NCI-H748 treated with DMSO at 0.1 percent for 48 hours (cell line): ENCODE measurements at places on chromosomes 7 and 10.

- DNase-seq: no peak
Observed at GRCh38 chr7:16563281-16564022, 36.8 kb downstream of the LRRC72 start.

- no peak for DNase-seq
Observed at GRCh38 chr10:50972591-50972990, 87.2 kb upstream of the A1CF start.

GRCh38 chr10:8283986-8284385, 229.5 kb downstream of the GATA3 start:
- DNase-seq: no peak

DNA sequence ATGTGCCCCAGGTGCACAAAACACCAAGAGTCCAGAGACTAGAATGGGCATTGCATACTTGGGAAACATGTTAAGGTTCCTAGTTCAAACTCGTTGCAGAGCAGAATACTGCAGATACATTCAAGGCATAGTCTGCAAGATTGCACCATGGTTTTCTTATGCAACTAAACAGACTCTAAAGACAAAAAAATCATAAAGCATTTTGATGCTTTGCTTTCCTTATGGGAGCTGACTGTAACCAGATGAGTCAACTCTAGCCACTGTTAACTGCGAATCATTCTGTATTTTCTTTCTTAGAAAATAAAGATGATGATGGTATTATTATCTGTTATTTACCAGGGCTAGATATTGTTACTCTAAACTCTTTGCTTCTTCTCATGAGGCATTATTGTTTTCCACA, 19.7 kb downstream of the TRUB1 start:
- DNase-seq: no peak

GRCh38 chr7:133484086-133484485, 231.2 kb downstream of the EXOC4 start:
- DNase-seq: no peak

- no peak for DNase-seq
Observed at GRCh38 chr10:122259075-122259466, 12.0 kb upstream of the BTBD16 start.

GRCh38 chr7:155355745-155356144, 58.1 kb downstream of the INSIG1 start:
- DNase-seq: no peak

GRCh38 chr7:141649865-141650634, 51.9 kb downstream of the DENND11 start:
- DNase-seq: peak; percentile 47

DNA sequence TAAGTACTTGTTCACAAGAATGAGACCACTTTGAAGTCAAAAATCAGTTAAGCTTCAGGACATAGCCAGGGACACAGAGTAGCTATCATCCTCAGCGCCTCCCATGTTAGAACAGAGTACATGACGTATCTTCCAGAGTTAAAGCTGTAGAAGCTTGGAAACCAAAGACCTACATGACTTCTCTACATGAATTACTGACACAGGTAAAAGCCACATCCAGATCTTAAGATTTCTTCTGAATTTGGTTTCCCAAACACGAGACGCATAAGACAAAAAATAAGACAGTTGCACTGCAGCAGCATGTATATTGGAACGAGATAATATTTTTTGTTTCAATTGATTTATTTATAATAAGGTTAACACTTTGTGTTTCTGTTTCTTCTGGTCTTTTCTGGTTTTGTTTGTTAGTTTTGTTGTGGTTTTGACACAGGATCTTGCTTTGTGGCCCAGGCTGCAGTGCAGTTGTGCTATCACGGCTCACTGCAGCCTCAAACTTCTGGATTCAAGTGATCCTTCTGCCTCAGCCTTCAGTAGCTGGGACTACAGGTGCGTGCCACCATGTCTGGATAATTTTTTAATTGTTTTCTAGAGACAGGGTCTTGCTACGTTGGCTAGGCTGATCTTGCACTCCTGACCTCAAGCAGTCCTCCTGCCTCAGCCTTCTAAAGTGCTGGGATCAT, 10.2 kb upstream of the EPC1 start:
- no peak for DNase-seq

- no peak for DNase-seq
Observed at GRCh38 chr10:525565-526315, 163.7 kb downstream of the DIP2C start.

- no peak for DNase-seq
Observed at GRCh38 chr7:94228223-94228622, 166.5 kb upstream of the COL1A2 start.

GRCh38 chr10:26336979-26337378, 101.2 kb upstream of the APBB1IP start:
- no peak for DNase-seq

DNA sequence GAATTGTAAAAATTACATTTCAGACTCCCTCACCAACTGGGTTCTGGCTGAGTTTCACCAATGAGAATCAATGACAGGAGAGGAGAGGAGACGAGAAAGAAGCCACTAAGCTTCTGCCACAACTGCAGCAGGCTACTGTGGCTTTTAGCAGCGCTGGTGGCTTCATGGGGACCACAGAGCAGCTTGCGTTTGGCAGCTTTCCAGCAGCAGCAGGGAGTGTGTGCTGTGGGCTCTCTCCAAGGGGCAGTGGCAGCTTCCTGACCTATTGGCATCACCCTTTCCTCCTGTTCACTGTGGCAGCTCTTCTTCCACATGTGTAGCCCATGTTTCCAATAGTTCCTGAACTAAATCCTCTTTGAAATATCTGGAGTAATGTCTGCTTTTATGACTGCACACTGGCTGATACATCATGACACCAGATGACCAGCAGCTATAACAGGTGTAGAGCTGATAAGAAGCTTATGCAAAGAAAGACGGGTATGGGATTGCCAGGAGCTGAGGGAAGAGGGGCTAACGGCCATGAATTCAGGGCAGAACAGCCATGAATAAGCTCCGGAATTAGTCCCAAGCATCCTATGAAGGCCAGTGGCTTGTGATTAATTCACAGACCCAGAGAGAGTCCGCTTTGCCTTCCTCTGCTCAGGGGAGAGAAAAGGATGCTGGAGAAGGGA, 46.8 kb downstream of the KCNH2 start:
- no peak for DNase-seq

DNA sequence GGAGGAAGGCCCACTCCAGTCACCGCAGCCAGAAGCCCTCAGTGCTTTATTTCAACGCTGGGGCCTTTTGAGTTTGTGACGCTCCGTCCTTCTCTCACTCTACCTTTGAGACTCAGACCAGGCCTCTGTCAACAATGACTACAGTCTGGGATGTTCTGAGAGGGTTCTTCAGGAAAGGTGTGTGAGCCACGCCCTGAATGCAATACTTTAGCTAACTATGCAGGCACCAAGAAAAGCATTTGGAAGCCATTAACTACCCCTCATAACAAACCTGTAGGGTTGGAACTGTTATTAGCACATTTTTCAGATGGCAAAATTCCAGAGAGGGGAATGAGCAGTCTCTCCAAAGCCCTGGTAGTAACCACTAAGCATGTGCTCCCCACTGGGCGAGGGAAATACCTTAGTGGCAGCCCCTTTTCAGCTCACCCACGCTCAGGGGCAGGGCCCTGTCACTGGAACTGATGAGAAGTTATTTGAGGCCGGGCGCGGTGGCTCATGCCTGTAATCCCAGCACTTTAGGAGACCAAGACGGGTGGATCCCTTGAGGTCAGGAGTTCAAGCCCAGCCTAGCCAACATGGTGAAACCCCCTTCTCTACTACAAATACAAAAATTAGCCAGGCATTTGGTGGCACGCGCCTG, 5.7 kb upstream of the ARPC1B start:
- no peak for DNase-seq

DNA sequence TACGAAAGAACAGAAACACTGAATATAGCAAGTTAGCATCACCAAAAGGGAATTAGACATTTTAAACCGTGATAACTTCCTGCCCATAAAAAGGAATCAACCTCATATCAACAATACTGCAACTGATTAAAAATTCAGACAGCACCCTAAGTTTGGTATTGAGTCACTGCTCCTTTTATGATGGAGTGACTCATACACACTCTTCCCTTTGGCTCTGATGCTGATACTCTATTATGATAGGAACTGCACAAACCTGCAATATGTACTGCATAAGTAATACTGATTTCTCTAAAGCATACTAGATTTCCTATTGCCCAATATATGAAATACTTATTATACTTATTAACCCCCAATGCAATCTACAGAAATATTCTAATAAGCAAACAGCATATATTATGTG, 118.7 kb downstream of the PARD3 start:
- DNase-seq: no peak

DNA sequence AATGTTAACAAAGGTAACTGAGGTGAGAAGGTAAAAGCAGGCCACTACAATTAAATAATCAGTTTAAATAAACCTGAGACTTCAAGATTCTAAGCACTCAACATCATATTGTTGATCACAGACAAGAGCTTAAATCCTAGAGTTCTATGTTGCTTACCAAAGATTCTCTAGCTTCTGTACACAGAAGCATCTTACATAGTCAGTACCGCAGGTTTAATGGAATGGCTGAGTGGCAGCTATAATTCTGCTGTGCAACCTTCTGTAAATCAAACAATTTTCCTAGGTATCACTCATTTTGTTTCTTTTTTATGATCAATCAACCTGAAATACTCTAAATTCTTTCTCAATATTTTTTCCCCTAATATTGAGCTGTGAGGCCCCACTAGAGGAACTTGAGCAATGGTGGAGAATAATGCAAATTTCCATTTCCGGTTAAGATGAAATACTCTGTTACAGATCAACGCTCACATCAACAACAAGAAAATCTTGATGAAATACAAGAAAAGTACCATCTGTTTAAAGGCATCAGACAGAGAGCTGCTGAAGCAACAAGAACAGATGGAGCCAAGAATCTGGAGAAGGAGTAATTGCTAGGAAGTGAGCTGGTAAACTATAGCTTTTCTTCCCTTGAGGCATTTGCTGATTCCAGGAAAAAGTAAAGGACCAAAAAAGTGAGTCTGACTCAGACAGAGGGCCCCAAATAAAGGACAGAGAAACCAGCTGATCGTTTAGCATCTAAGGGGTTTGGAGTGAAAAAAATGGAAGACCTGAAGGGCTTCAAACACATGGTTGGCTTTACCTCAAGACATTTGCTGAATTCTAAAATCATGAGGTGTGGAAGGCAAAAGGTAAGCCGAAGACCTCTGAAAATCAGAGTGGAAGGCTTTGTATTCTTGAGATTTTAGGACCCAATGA, 22.6 kb downstream of the PNPLA8 start:
- no peak for DNase-seq

GRCh38 chr10:116771101-116771958, 29.0 kb upstream of the HSPA12A start:
- DNase-seq: no peak

GRCh38 chr10:127243490-127244272, 47.3 kb upstream of the INSYN2A start:
- DNase-seq: no peak

GRCh38 chr7:22333680-22334141, 23.2 kb downstream of the RAPGEF5 start:
- DNase-seq: peak; percentile 49

DNA sequence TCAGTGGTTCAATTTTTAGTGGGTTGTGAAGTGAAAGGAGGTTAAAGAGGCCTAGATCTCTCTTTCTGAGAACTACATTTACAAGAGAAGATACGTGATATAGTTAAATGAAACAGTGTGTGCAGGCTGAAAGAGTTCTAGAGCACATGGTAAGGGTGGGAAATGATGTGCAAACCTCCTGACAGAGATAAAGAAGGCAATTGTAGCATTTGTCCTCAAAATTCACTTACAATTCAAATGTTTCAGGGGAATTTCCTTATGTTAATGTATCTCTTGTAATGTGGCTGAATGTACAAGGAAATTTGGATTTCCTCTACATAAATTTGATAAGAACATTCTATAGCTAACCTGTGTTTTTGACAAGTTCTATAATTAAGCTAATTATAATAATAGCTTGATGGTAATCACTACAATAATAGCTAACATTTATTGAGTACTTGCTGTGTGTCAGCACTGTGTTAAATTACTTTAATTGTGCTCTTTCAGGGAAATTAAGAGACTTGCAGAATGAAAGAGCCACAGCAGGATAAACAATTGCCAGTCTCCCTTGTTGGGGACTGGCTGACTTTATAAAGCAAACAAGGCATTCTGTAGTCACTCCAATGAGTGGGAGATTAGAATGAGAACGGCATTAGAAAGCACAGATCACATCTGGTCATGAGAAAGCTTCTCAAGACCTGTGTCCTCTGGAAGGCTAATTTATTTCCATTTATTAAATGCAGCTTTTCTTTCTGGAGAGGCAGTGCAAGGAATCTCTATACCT, 139.7 kb upstream of the TMEM72 start:
- DNase-seq: peak; percentile 75

GRCh38 chr10:60170250-60170649, 219.4 kb downstream of the ANK3 start:
- no peak for DNase-seq

DNA sequence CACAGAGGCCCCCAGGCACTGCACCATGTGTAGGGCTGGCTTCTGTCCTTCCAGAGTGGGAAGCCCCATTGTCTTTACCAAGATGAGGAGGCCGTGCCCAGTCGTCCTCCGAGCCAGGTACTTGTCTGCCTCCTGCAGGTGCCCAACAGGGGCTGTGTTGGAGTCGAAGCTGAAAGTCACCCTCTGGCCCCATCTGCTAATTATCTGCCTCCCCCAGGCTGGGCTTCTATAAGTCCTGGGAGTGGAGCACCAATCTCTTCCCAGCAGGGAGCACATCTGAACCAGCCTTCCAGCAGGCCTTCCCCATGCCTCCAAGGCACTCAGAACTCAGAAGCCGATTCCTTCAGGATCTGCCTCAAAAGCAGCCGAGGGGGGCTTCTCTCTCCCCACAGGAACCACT, 11.6 kb upstream of the CHST15 start:
- no peak for DNase-seq

GRCh38 chr10:93030409-93030808, 30.2 kb upstream of the CYP26C1 start:
- DNase-seq: no peak

GRCh38 chr10:93481637-93482144, 443 bp downstream of the MYOF start:
- DNase-seq: no peak

- no peak for DNase-seq
Observed at GRCh38 chr7:35967366-35968139, 166.7 kb downstream of the SEPTIN7 start.

- DNase-seq: no peak
Observed at GRCh38 chr10:97584798-97585438, 729 bp downstream of the HOGA1 start.

DNA sequence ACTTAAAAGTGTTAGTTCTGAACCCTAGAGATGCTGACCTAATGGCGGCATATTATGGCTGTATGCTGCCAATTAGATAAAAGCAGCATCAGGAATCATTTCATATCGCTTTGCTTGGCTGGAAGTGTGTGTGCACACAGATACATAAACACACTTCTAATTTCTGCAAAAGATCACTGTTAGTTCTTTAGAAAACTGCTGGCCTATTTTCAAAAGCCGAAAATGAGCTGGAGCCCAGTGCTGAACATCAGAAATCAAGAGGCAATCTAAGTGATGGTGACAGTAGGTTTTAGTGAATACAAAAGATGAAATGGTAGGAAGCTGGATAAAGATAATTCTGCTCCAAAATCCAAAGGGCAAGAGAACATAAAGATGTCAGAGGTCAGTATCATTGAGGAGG, 745.8 kb upstream of the LRRTM3 start:
- no peak for DNase-seq
